Fibroblast of skin of back (primary cell): ENCODE measurements at places on chromosomes 5 and 9.

DNA sequence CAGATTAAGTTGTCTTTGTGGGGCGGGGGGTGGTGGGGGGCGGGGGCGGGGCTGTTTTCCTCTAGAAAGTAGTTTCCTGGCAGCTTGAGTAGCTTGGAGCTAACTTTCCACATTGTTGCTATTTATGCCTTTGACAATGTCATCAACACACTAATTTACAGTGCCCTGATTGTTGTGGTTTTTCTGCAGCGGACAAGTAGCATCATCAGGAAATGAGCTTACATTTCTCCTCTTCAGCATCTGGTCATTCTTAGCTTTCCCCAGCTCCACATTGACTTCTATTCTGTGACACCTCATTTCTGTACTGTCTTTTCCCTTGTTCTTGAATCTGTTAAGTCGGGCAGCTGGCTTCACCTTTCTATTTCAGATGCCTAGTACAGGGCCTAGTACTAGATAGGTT is 112.3 kb upstream of the RAD23B start:
- DNase-seq: no peak

GRCh38 chr5:36950586-36951457 is 74.3 kb downstream of the NIPBL start:
- peak; percentile 81 for DNase-seq

- peak; percentile 82 for DNase-seq
These were observed 40.1 kb downstream of the DCAF10 start for GRCh38 chr9:37840560-37841194.

DNA sequence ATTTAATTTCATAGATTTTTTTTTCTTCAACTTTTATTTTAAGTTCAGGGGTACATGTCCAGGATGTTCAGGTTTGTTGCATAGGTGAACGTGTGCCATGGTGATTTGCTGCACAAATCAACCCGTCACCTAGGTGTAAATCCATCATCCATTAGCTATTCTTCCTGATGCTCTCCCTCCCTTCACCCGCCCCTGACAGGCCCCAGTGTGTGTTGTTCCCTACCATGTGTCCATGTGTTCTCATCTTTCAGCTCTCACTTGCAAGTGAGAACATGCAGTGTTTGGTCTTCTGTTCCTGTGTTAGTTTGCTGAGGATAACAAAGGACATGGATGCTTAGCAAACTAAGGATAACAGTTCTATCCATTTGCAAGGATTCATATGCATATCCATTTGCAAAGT is 209.1 kb upstream of the ADCY2 start:
- DNase-seq: no peak

GRCh38 chr5:13992795-13993194 is 48.3 kb upstream of the DNAH5 start:
- DNase-seq: no peak

DNA sequence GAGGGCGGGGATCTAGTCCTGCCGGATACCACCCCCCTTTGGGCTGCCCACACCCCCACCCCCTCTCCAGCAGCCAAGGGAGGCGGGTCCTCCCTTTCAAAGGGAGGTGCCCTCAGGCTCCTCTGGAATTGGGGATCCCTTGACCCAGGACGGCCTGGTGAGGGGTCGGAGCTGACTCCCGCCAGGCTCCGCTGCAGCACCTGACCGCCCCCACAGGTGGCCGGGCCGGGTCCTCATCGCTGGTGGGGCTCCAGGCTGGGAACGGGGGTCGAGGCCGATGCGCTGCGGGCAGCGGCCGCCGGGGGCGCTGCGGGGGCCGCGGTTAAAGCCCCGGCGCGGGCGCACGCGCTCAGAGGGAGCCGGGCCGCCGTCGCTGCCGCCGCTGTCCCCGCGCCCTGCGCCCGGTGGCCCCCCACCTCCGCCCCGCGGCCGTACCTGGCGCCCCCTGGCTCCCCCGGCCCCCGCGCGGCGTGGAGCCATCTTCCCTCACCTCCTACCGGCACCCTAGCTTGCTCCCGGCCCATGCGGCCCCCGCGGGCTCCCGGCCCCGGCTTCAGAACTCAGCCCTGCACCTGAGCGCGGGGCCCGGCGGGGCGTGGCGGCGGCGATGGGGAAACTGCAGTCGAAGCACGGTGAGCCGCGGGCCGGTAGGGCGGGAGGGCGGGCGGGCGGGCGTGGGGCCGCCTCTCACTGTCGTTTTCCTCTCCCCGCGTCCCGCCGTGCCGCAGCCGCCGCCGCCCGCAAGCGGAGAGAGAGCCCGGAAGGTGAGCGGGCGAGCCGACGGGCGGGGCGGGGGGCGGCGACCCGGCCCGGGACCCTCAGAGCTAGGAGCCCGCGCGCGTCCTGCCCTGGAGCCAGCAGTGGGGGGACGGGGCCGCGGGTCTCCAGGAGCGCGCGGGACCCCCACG is at the start of gene NKD2:
TSS of gene NKD2 (plus strand) at position 352 of the 908 bp plus-strand sequence. CDS start at position 608, 256 bp downstream.
- no peak for DNase-seq

DNA sequence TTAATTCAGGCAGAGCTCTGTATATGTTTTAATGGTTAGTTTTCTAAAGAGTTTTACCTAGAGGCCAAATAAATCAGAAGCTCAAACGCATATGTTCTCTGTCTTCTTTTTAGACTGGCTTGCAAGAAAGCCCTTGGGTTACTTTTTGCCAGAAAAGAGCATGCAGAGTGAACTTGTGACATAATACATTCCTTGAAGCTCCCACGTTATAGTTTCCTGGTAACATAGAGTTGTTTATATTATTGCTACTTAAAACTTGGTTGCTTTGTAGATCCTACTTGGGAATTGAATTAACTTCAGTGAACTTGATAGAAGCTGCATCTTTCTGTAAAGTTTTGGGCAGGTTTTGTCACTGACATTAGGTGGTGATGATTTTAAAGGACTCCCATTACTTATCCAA is 102.9 kb downstream of the C9orf152 start:
- peak; percentile 68 for DNase-seq

- DNase-seq: peak; percentile 81
These were observed 33.8 kb downstream of the ERP44 start for GRCh38 chr9:100064872-100065581.

- DNase-seq: peak; percentile 97
These were observed 655.2 kb upstream of the RIOK2 start for GRCh38 chr5:97838214-97838613.

DNA sequence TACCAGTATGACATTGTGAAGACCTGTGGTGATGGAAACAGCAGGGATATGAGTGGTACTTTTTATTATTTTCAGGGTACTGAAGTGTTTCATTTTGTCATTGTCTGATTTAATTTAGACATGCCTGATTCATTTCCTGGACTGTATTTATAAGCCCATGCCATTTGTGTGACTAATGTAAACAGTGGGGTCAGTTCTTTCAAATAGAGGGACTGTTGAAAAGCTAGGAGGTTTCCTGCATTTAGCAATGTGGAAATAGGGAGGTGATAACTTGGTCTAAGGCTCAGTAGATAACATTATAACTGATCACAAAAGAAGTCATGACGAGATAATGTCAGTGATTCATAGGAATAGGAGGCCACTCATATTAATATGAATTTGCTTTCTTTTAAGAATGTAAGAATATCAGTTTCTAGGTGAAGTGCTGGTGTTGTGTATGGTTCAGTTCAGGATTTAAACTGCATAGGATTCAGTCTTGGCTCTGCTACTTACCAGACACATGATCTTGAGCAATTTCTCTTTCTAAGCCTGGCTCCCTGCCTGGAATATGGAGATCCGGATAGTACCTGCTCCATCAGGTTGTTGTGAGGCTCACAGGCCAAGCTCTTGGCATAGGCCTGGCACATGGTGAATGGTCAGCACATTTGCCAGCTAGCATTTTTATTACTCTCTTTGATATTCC is 7.5 kb downstream of the RASGRF2 start:
- peak; percentile 82 for DNase-seq

GRCh38 chr9:13717322-13718054 is 438.0 kb upstream of the MPDZ start:
- DNase-seq: peak; percentile 41

DNA sequence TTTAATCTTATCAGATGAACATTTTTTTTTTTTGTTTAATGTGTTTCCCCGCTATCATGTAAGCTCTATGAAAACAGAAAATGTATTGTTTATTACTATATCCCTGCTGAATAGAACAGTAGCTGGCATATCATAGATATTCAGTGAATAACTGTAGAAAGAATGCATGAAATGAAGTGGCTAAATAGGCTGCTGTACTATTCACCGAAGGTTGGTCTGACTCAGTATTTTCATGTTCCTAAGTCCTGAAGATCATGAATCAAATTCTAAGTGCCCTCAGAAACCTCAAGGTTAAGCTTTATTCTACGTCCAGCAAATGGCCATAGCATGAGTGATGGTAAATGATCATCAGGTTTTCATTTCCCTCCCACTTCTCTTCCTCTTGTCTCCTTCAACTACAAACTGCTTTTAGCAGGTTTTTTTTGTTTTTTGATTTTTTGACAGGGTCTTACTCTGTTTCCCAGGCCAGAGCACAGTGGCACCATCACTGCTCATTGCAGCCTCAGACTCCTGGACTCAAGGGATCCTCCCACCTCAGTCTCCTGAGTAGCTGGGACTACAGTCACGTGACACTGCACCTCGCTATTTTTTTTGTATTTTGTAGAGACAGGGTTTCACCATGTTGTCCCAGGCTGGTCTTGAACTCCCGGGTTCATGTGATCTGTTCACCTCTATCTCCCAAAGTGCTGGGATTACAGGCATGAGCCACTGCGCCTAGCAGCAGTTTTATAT is 19.1 kb upstream of the ZFAND5 start:
- peak; percentile 90 for DNase-seq

DNA sequence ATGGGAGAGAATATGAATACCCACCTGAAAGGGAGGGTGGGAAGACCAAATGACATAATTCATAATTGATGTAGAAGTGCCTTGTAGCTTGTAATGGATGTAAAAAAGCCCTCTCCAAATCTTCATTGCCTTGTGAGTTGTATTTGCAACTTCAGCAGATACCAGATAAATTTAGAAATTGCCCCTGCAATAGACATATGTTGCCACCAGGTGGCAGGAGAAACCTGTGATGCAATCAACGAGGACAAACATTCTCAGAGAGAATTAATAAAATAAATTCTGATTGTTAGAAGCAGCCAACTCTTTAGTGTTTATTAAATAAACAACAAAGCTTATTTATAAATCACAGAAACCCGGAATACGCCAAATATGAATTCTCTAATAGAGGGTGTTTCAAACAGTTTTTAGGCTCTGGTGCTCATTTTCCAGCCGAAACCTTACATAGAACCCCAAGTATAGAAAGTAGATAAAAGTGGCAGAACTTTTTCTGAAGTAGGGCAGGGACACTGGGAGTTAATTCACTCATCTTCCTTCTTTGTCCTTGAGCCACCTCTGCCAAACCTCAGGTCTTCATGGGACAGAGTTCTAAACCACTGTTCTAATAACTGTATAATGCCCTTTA is 147.8 kb downstream of the TMEM38B start:
- peak; percentile 32 for DNase-seq

DNA sequence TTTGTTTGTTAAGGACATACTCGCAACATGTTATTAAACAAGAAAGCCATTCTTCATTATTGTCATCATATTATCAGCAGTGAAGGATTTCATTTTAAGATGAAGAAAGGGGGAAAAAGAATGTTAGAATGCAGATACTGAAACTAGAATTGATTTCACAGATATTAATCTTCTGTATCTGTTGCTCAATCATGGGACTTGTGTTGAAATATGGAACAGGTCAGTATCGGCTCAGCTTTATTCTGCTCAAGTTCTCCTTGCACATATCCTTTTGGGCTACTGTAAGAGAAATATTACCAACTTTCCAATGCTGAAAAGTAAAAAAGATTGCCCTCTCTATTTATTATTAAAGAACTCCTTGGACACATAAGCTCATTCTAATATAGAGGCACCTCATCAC is 13.8 kb upstream of the ANXA1 start:
- no peak for DNase-seq

DNA sequence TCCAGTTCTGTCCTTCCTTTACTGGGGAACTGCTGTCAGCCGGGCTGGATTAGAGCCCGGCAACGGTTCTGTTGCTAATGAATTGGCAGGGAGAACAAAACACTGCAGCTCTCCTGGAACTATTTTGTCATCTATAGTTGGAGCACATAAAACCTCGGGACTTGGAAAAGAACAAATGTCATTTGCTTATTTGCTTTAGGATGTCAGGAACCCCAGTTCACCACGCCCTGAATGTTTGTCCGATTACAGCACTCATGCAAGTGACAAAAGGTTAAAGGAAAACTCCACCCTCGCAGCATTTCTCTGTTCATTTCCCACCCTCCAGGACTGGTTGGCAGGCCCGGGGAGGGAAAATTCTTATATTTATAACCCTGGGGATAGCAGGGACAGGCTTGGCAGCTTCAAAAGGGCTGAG is 66.4 kb upstream of the PLPP1 start:
- peak; percentile 96 for DNase-seq

DNA sequence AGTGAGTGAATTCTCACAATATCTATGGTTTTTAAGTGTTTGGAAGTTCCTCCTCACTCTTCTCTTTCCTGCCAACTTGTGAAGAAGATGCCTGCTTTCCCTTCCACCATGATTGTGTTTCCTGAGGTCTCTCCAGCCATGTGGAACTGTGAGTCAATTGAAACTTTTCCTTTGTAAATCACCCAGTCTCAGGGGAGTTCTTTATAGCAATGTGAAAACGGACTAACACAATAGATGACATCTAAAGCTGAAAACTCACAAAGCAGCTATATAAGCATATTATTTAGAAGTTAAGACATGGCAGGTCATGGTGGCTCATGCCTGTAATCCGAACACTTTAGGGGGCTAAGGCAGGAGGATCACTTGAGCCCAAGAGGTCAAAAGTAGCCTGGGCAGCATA is 130.2 kb downstream of the ARRDC3 start:
- DNase-seq: peak; percentile 3

- DNase-seq: no peak
These were observed 148.4 kb upstream of the MAP3K1 start for GRCh38 chr5:56666901-56667300.

DNA sequence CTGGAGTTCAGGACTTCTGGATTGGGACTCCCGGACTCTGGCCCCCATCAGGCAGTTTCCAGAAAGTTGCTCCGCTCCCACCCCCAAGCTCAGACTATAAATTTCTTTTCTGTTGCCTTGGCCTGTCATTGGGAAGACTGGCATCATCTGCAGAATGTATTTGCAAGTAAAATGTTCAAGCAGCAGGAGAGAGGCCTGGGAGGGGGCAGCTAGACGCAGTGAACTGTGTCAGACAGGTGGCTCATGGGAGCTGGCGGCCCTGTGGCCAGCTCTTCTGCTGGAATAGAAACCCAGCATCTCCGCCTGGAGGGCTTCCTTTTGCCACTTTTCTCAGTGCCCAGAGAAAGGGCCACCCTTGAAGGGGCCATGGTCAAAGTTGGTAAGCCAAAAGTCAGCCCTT is 16.0 kb downstream of the INSYN2B start:
- no peak for DNase-seq
